Omental fat pad (tissue), 4 donors: ENCODE measurements at places on chromosomes 11 and 22. TPM values are rescaled to one million over a fixed set of nuclear protein-coding genes. Genes with fewer than 3 reads are reported as not detected.

DNA sequence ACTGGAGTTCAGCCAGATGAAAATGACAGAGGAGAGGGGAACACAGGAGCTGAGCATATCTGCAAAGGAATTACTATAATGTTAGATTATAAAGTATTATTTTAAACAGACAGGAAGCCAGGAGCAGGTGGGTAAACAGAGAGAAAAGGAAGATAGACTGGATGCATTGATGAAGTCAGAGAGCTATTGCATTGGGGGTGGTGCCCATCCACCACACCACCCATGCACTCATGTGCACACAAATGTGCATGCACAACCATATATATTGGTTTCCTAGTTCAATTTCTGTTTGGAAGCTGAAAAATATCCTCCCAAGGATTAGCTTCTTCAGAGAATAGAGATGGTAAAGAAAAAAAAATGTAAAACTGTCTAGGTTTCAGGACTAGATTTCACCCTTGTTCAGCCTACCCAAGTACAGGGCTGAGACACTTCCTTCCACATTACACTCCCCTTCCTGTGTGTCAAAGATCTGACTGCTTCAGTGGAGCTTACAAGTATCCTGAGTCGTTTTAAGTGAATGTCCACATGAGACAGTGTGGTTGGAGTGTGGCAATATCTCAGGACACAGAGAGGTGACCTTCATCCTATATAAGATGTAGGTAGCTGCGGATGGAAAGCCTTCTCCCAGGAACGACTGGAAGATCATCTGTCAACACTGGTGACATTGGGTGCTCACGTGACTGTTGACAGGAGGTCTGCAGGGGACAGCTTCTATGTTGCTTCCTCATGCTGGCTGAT is 12.2 kb upstream of the SMPD1 start:
- DNase-seq: no peak

DNA sequence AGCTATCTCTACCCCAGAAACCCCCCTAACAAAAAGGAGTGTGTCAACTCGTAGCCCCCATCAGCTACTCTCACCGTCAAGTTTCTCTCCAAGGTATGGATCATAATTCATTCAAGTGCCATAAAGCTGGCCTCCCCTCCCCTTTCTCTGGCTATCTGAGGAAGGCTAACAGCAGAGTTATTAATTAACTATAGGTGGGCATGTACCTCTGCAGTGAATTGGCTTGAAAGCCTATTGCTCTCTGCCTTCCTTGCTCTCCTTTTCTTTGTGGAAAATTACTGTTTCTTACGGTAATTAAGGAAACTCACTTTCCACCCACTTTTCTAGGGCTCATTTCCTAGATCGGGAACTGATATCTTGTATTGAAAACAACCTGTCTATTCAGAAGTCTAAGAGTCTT is 14.1 kb downstream of the POLA2 start:
- no peak for DNase-seq

- DNase-seq: no peak
Measured at GRCh38 chr11:99548264-99548663, 527.5 kb downstream of the CNTN5 start.

GRCh38 chr11:69498614-69499175 is 17.2 kb downstream of the LINC01488 start:
- DNase-seq: no peak

GRCh38 chr11:119236490-119236889 is 30.4 kb downstream of the CBL start:
- no peak for DNase-seq

DNA sequence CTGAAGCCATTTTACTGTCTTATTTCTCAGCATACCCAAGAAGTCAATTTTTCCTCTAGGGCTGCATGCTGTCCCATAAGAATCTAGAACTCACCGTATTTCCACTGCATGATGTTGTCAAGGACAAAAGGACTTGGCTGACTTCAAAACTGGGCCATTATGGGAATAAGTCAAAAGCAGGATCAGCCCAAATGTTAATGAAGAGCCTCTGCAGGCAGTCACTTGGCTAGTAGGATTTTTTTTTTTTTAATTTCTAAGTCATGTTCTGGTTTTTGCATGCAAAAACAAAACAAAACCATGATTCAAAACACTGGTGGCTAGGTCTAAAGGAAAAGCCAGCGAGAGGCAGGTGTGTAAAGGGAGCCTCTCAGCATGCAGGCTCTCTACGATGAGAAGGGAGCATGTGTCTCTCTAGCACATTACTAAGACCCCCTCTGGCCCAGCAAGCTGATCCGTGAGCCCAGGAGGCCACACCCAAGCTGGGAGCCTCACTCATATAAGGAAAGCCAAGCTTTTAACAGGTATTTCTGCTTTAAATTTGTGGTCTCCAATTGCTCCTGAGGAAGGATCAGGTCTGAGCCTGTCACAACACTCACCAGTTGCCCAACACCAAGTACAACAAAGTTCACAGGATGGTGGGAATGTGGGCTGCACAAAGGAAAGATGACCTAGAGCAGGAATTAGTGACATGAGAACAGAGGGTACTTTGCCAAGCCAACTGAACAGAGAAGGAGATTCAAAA is 21.4 kb upstream of the STK33 start:
- DNase-seq: no peak

DNA sequence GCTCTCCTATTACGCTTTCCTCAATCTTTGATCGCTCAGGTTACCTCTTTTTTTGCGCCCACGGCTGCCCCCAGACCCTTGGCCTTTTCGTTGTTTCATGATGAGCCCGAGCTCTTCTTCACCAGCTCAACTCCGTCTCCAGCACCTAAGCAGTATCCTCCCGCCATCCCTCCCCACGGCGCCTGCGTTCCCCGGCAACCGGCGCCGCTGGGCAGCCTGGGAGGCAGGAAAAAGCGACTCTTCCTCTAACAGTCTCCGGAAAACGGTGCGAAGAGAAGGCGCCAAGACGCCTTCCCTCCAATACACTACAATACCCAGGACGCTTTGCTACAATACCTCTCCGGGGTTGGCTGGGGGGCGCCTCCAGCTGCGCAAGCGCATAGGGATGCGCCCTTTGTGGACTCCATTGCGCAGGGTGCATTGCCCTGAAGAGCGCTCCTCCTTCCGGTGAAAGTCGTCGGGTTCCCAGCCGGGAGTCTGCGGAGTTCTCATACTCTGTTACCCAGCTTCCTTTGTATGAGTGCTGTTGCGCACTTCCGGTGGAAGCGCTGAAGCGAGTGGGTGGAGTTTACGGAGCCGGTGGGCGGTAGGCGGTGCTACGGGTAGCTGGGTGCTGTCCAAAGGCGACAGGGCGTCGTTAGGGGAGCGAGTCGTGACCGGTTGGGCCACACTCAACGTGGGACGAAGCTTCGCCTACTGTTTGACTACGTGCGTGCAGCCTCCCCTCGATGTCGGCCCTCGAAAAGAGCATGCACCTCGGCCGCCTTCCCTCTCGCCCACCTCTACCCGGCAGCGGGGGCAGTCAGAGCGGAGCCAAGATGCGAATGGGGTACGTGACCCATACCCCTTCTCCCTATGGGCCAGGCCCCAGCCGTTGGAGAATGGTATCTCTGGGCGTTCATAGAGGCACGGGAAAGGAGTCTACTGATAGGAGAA is at the start of the genes C2CD3 and PPME1:
Gene C2CD3, minus strand, starts transcription at position 309 of the 936 bp plus-strand sequence. Its CDS starts 210 bp downstream, at position 99.
Gene PPME1, plus strand, starts transcription at position 596 of the 936 bp plus-strand sequence. Its CDS starts 133 bp downstream, at position 729.
- DNase-seq: peak; percentile 91

DNA sequence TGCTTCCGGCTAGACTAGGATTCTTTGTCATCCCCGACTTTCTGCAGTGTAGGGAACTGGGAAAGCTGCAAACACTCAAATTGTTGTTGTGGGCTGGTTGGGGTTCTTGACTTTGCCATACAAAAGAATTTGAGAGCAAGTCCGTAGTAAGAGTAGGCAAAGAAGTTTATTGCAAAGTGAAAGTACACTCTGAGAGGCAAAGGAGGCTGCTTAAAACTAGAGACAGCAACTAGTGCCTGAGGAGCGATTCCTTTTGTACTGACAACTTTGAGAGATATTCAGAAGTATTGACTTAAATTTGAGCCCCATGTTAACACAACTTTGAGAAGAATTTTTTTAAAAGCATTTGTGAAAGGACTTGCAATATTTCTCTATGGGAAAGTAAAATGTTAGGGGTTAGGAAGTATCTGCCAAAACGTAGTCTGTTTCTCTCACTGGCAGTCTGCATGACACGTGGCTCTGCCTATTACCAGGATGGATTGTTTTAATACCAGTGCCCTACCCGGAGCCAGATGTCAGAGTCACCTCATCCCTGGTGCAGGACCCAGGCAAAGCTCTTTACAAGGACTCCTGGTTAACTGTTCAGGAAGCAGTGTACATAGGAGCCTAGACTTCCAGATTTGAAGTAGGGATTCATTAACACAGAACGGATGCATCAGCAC is 85.0 kb upstream of the CLPB start:
- no peak for DNase-seq

DNA sequence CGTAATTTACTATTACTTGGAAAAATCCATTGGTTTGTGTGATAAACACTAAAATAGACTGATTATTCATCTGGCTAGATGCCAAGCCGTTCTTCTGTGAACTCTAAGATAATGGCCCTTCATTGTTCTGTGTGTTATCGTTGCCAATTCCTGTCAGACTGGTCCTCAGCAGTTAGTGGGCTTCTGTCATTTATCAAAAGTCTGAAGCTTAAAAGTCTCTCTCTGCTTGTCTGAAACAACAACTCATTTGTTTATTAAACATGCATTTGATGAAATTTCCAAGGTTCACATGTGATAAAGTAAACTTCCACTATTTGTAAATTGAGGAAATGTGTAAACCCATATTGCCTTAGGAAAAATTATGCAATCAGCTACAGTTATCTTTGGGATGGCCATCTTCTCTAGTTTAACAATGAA is 21.1 kb upstream of the RDX start:
- no peak for DNase-seq

DNA sequence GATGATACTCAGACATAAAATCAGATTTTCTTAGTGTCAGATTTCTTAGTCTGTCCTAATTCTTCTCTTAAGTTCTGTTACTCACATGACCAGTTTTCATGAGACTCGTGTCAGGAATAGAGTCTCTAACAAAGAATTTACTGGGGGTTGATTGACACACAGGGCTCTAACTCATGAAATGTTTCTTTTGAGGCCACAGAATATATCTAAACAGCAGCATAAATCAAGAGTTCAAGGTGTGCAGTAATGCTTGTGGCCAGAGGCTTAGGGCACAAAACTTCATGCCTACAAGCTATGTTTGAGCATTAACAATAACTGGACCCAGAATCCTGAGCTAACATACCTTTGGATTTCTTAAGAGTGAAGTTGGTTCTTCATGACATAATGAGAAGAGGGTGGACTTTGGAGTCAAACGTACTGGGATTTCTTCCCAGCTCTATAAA is 237.2 kb downstream of the DDX10 start:
- DNase-seq: no peak

GRCh38 chr11:70862093-70862492 is 390.3 kb downstream of the SHANK2 start:
- no peak for DNase-seq

- DNase-seq: no peak
Measured at GRCh38 chr11:8250434-8250833, 13.2 kb downstream of the LMO1 start.

DNA sequence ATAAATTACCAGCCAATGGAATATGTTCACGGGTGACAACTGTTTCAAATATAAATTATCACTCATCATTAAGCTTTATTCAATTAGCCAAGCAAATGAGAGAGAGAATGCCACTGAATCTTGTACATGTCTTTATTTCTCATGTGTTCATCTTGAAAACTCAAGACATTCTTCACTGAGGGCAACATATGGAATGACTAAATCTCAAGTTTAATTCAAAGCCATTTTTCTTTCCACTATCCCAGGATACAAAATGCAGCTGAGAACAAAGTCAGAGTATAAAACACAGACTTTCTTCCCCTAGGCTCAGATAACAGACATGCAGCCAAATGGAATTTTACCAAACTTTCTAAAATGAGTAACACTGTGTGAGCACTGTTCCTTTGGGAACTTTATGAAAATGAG is 12.1 kb upstream of the BBOX1 start:
- no peak for DNase-seq

DNA sequence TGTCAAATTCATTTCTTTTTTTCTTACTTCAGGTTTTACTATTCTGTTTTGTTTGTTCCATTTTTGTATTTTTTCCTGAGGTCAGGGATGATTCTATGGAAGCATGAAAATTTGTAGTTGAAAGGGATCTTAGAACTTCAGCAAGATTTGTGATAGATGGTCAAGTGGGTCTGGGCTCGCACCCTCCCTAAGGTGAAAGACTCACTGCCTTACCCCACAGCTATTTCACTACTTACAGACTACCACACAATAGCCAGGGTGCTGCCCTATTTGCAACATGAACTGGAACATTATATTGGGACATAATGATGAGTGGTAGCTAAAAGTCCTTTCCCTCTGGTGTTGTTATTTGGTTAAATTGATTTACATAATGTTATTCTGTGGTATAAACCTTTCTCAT is 62.6 kb downstream of the MAML2 start:
- DNase-seq: no peak

GRCh38 chr11:131458421-131458820 is 88.0 kb downstream of the NTM start:
- no peak for DNase-seq

- no peak for DNase-seq
Measured at GRCh38 chr11:116860303-116860702, 22.9 kb upstream of the APOA1 start.

- DNase-seq: no peak
Measured at GRCh38 chr11:3808861-3809623, 682 bp downstream of the PGAP2 start.

DNA sequence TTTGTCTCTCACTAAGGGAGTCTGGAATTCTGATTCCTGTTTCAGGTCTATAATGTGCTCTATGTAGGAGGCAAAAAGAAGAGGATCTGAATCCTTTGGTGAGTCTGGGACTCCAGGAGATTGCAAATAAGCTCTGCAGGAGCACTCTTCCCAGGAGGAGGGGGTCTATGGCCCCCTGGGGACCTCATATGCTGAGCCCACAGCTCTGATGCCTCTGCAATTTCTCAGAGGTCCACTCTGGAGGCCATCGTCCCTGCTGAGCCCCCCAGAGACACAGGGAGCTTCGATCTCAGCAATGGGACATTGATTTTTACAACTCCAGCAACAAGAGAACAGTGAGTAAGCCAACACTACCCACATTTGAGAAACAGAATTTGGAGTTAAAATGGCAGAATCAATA is 20.2 kb upstream of the NRGN start:
- DNase-seq: no peak

GRCh38 chr22:33447733-33448132 is 389.6 kb upstream of the SYN3 start:
- DNase-seq: no peak

- no peak for DNase-seq
Measured at GRCh38 chr11:44312876-44313275, 2.9 kb upstream of the ALX4 start.

GRCh38 chr22:24265734-24266133 is 4.9 kb upstream of the SPECC1L start:
- DNase-seq: no peak

TSPO gene
- total RNA-seq: 557 TPM

OR4C16 gene
- total RNA-seq: not detected

MCHR1 gene
- total RNA-seq: not detected

CNGA4 gene
- 0.28 TPM for total RNA-seq

WBP2NL gene
- 0.50 TPM for total RNA-seq

HTR3A gene
- not detected for total RNA-seq

CCDC34 gene
- total RNA-seq: 2.0 TPM

MUC5AC gene
- not detected for total RNA-seq

SLC37A2 gene
- total RNA-seq: 15.6 TPM

BTBD10 gene
- total RNA-seq: 21.1 TPM

OR8D4 gene
- not detected for total RNA-seq

CHRM1 gene
- total RNA-seq: not detected
